NB4 (cell line): ENCODE measurements at places on chromosomes 6 and 20.

- peak; percentile 21 for DNase-seq
Measured at GRCh38 chr6:160678230-160678629, 14.2 kb upstream of the LPA start.

- DNase-seq, result no peak
Measured at GRCh38 chr6:24847402-24847801, 48.7 kb upstream of the ARMH2 start.

DNA sequence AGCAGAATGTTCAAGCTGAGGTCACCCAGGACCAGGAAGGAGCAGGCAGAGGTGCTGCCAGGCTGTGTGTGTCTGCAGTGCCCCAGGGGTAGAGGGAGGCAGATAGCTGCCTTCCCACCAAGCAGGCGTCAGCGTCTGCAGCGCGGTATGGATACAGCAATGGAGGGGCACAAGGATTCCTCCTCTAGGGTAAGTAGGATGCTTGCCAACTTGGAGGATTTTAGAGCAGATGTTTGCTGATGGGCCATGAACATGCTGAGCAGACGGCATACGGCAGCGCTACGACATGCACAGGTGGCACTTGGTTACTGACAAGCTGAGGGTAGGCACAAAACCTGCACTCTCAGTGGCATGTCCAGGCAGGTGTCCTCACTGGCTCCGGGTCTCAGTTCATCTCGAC, 48.1 kb downstream of the PSMG4 start:
- DNase-seq, result no peak

DNA sequence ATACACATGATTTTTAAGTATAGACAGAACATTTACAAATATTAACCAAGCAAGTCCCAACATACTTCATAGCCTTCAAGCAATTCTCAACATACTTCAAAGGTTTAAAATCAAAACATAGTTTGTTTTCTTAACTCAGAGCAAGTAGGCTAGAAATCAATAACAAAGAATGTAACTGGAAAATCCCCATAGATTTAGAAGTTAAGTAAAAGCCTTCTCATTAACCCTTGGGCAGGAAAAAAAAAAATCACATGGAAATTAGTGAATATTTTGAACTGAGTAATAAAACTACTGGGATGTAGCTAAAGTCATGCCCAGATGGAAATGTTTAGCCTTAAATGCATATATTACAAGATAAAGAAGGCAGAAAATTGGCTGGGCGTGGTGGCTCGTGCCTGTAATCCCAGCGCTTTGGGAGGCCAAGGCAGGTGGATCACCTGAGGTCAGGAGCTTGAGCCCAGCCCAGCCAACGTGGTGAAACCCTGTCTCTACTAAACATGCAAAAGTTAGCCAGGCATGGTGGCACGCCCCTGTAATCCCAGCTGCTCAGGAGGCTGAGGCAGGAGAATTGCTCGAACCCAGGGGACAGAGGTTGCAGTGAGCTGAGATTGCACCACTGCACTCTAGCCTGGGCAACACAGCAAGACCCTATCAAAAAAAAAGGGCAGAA, 316.1 kb downstream of the TAF4 start:
- no peak for DNase-seq

- peak; percentile 57 for DNase-seq
Measured at GRCh38 chr6:109687271-109687761, 3.7 kb downstream of the AK9 start.

- DNase-seq, result no peak
Measured at GRCh38 chr6:25895771-25896170, 21.7 kb upstream of the SLC17A3 start.

DNA sequence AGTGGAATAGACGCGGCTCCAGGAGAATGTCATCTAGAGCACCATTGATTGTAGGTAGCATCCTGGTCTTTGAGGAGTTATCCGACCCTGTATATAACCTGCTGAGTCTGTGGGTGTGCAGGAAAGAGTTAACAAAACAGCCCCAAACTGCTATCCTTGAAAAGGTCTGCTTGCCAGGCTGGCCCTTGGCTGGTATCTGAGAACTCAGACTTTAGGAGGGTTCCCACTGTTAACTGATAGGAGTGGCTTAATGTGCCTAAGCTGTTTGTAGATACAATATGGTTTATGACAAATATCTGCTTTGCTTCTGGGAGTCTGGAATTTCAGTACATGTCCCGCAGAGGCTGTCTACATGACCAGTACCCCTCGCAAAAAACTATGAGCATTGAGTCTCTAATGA, 27.6 kb upstream of the MCUR1 start:
- DNase-seq, result no peak
